NCI-H1048 (cell line): ENCODE measurements at places on chromosomes 6 and 20.

GRCh38 chr6:138456401-138456790 is 42.9 kb downstream of the NHSL1 start:
- no peak for DNase-seq

DNA sequence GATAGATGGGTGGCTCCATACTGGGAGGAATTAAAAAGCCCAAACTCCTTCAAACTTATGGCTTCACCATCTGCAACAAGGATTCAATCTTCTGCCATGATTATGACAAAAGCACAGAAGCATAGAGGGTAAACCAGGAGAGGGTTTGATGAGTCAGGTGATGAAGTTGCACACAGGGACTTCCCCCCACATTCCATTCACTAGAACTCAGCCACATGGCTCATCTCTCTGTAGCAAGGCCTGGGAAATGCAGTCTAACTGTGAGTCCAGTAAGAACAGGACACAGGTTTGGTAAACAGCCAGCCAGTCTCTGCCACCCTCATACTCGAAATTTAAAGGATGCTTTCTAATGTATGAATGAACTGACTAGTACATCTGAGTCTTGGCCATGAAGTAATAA is 142.9 kb downstream of the HIVEP2 start:
- no peak for DNase-seq

- no peak for DNase-seq
Measured at GRCh38 chr6:85062884-85063283, 298.5 kb upstream of the TBX18 start.

DNA sequence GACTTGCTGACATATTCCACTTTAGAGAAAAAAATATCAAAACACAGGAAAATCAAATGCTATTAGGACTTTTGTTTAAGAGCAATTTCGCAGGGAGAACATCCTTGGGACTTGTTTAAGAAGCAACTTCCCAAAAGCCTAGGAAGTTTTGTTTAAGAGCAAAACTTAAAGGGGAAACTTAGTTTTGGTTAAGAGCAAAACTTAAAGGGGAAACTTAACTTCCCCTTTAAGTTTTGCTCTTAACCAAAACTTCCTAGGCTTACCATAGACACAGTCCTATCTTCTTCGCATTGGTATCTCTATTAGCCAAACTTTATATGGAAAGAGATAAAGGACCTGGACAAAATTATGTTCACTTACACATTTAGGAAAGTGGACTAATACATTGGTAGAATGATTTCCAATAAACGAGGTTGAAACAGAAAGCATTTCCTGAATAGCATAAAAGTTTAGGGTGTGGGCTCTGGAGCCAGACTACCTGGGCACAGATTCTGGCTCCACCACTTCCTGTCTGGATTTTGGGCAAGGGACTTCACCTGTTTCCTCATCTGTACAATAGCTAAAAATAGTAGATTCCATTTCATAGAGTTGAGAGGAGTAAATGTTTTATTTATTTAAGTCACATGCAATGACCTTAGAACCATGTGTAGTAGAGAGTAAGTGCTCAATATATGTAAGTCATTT is 15.7 kb downstream of the PAQR8 start:
- DNase-seq, result no peak

DNA sequence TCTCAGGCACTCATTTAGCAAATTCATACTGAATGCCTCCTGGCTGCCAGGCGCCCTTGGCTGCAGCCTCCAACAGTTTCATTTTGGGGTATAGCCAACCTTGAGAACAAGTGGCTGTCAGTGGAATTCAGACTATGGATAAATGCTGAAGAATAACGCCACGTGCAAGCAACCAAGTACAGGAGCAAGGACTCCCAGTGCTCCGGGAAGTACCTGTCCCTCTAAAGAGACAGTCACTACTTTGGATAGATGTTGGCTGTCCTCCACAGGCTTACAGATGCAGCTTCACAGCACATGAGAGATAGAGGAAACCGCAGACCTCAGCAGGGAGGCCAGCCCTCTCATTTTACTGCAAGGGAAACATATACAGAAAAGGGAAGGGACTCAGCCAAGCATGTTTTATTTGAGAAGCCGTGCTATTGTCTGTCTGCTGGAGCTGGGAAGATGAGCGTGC is 658.2 kb downstream of the PTPRT start:
- no peak for DNase-seq

GRCh38 chr6:109186012-109186411 is 90.7 kb downstream of the CEP57L1 start:
- DNase-seq, result no peak

DNA sequence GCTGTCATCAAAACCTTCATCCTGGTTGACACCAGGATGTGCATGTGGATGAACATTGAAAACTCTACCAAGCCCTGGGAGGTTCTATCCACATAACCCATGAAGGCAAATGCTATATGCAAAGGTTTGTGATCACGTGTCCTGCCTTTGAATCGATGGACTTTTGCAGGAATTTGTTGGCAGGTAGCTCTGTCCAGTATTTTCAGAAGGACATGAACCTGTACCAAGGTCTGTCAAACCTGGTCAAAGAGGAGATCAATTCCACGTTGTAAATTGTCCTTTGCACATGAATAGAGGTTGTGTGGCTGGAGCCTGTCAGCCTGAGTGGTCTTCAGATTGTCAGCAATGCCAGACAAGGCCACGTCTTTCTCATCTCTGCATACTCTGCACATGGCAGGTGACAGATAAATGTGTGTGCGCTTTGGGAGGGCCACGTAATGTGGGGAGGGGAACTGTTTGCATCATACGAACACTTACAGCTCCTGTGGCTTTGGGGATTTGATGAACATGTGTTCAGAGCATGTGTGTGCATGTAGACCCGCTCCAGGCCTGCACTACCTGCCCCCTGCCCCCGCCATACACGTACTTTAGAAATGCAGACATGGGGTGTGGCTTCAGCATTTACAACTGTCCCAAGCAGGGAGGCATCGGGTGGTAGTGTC is 169.1 kb downstream of the ERMARD start:
- no peak for DNase-seq

GRCh38 chr6:15894973-15895725 is 232.3 kb upstream of the DTNBP1 start:
- DNase-seq, result no peak

DNA sequence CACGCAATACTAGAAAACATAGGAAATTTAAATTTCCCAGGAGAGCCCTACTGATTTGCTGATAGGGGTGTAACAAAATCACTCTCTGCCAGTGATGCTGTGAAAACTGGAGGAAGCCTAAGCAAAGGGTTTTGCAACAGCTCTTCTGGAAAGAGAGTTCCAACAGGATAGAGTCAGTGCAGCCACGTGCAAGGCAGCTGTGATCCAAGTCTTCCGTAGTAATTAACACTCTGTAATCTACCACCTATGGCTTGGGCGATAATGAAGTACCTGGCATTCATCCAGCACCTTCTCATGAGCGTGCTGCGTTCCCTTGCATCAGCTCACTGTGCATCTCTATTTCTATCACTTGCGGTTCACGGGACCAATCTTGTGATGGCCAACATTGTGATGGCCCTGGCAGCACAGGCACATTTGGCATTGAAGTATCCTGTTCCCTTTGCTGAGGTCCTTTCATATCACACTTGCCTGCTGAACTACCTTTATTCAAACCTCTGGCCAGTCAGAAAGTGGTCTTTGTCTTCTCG is 48.2 kb downstream of the IRF4 start:
- DNase-seq, result no peak

DNA sequence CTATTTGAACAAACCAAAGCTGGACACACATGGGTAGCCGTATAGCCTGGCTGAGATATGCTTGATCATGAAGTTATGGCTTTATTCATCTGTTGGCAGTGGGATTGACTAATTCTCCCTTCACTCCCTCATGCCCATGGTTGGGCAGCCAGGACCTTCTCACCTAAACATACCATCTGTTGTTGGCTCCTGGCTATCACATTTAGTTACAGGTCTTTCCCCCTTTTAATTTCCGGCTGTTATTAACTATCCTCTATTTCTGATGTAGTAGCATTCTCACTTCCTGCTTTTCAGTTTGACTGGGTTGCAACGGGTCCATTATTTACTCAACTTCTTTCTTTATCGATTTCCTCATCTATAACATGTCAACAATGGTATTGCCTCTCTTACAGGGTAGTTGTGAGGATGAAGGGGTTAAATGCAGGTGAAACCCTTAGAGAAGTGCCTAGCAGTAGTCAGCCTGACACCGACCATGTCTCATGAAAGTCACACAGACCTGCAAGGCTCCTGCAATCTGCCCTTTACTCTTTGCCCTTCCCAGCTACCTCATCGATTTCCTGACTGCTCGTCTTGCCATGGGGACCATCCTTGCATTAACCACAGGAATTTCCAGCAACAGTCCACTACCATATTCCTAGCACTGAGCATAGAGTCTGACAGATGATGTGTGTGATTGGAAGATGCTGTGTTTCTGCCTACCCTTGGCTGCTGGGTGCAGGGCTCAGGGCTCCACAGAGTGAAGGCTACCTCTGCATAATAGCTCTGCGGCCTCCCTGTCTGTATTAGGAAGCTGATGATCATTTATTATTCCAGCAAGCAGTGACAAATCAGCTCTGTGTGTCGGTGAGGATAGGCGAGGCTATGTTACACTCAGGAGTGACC is 42.2 kb downstream of the PPP1R14C start:
- no peak for DNase-seq

- DNase-seq, result no peak
Measured at GRCh38 chr6:90646940-90647339, 60.1 kb upstream of the MAP3K7 start.

DNA sequence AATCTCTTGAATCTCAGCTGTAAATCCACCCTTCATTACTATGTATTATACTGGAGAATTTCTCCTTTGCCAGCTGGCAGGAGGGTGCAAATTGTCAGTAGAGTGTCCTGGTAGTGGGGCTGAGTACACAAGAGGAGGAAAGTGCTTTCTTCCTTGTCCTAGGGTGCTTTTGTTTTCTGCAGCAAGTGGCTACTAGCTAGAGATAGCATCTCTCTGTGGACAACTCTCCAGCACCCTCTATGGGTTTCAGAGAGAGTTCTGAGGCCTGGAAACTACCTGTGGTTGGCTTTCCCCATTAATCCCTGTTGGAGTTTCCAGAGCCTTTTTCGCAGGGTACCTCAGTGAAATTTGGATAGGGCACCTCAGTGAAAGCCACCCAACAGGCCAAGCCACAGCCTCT is 422.5 kb upstream of the RGS17 start:
- DNase-seq, result no peak
